Stimulated activated CD4-positive, alpha-beta T cell treated with anti-CD3 and anti-CD28 coated beads, Interleukin-15, amount 100 ng/mL, for 24 hours (primary cell): ENCODE measurements at places on chromosomes 3 and 15.

DNA sequence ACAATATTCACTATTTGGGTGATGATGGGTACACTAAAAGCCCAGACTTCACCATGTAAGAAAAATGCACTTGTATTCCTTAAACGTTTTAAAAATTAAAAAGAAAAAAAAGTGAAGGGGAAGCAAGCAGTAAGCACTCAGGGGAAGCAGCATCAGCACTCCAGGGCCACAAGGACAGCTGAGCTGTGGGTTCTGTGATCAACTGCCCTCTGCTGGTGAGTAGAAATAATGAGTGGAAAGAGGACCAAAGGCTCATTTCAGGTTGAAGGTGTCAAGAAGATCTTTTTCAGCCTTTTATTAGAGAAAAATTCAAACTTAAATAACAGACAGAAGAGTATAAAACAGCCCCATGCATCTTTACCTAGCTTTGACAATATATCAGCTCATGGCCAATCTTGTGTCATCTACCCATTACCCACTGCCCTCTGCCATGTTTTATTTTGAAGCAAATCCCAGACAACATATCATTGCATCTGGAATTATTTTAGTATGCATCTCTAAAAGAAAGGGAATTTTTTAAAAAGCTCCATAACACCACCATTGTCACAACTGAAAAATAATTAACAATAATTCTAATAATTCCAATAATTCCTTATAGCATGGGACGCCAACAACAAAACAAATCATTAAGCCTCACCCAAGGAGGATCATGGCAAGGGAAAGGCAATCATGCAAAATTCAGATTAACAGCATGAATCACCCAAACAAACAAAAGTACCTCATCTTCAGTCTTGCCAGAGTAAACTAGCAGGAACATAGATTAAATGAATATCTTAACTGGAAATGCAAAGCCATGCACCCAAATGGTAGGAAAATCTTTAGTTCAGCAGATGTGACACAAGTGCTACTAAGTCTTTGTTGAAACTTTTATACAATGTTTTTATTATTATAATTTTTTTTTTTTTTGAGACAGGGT, 42.5 kb downstream of the TAMM41 start:
- peak; percentile 32 for DNase-seq

DNA sequence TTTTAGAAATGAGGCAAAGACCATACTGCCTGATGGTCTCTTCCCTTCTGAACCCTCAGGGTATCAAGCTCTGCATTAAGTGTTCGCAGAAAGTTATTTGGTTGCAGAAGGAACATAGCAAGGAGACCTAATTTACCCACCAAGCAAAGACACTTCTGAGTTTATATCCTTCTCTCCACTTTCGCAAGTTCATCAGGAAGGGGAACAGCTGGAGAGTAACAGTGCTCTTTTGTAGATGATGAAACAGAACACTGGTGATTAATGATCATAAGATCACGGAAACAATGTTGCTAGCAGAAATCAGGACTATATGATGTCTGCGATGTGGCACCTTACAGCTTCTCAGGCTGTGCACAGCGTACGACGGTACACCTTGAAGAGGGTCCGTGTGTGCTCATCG, 62.1 kb downstream of the NCEH1 start:
- no peak for DNase-seq

DNA sequence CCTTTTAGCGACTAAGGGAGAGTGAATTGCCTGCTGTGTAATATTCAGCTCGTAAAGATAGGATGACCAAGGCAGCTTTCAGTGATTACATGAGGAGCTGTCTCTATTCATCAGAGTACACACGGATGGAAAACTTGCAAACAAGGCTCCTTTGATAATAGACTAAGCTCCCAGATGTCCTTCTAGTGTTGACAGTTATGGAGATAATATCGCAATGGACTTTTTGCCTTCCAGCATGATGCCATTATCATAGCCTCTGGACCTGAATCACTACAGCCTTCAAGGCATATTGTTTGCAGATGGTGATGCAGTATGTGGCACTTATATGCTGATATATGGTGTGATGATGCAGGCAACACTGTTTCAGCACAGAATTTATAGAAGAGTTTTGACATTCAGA, 93.9 kb downstream of the ECT2 start:
- DNase-seq = no peak

- no peak for DNase-seq
Observed at GRCh38 chr3:141386611-141387111, 18.4 kb downstream of the ZBTB38 start.

- no peak for DNase-seq
Observed at GRCh38 chr15:48695088-48695826, 49.7 kb upstream of the FBN1 start.

DNA sequence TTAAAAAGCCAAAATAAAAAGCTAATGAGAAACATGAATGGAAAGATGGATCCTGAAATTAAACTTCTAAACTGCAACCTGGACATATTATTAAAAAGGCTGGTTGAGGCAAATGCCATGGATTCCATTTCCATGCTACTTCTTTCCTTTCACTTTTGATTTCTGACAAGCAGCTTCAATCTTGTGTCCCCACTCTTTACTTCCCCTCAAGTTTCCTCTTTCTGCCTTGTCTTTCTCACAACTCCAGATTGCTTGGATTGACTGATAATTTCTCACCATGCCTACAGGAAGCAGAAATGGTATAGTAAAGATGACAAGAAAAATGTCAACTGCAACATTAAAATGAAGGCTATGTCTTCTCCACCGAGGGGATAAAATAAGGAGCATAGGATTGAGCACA, 1136.7 kb downstream of the TUSC7 start:
- DNase-seq = no peak

- no peak for DNase-seq
Observed at GRCh38 chr15:89566181-89566580, 9.1 kb upstream of the TICRR start.

- no peak for DNase-seq
Observed at GRCh38 chr15:58616171-58616570, 133.3 kb downstream of the ADAM10 start.

DNA sequence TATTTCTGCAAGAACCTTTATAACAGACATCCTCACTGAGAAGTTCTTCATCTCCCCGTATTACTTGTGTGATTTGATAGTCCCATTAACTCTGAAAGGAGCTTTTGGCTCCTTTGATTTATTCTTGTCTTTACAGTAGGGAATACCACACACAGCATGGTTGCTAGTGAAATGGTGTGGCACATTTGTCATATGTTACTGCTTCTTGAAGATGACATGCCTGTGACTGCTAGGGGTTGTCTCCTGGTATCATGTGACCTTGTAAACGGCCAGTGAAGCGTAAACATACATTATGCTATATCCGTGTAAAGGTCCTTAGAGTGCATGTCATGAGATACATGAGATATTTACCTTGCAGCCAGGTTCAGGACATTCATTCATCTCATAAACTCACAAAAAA, 197.9 kb downstream of the RYR3 start:
- DNase-seq = no peak

DNA sequence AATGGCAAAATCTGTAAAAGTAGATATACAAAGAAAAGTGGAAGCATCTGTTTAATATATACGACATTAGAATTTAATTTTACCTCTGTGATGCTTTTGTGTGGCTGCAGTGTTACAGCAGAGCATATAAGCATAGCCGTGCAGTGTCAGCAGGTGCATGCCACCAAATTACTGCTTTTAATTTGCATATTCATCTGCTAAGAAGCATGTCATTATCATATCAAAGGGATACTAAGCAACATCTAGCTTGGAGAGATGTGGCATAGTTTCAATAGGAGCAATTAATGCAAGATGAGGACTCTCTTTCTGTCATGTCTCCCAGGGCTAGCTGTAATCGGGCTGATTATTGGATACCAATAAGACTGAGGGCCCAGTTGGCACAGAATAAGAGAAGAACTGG, 214.4 kb upstream of the SOX2 start:
- DNase-seq = no peak

DNA sequence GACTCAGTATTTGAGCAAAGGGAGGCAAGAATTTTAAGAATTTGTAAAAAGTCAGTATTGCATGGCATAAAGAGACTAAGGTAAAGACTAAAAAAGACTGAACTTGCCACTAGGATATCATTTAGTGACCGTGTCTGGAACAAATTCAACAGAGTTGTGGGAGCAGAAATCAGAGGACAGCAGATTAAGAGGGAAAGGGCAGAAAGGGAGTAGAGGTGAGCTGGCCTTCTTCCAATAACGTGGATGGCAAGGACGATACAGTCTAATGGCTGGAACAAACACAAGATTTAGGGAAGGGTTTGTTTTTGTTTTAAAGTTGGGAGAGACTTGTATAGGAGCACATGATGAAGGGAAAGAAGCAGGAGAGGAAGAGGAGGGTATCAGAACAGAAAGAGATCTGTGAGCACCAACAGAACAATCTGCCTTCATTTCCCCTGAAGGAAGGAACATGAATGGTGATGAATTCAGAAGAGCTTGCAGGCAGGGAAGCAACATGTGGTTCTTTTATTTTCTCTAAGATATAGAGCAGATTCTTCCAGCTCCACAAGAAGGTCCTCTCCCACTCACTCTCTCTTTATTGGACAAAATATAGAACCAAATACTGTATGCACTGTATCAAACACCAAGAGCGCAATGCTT, 8.6 kb downstream of the VGLL4 start:
- DNase-seq = no peak

DNA sequence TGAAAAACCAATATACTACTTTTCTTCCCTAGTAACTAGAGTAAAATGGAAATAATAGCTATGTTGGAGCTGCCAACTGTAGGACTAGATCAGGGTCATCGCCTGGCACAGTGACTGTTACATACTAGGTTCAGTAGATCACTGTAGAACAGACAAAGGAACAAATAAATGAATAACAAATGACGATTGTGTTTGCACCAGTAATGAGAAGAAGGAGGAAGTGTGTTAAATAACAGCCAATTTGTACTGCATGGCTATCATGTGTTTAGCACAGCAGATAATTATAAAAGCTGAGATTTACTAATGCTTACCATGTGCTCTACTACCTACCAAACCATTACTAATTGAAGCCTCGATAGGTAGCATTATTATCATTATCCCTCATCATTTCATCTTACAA, 85.3 kb upstream of the FXR1 start:
- DNase-seq = no peak

DNA sequence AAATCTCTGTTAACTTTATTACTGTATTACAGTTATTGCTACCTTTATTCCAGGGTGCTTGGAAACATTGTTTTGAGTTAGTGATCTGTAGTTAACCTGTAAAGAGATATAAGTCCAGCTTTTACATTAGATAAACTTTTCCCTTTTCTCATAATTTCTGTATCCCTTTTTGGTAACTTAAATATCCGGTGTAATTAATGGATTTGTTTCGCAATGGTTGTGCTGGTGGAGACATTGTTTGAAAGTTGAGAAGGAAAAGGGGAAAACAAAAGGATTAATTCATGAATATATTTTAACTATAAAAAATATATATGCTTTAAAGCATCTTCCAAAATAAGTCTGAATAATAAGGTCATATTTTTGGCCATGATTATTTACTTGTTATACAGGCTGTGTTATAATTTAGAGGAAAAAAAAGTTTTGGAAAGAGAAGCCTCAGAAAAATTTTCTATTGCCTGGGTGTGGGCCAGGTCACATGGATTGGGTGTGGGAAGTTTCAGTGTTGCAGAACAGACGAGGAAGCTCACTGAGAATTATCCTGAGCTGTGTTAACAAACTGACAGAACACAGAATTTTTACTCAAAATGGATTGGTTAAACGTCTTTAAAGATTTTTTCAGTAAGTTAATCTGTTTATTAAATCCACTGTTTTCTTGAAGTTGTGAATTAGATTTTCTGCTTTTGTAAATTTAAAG, 27.7 kb upstream of the IL20RB start:
- no peak for DNase-seq

DNA sequence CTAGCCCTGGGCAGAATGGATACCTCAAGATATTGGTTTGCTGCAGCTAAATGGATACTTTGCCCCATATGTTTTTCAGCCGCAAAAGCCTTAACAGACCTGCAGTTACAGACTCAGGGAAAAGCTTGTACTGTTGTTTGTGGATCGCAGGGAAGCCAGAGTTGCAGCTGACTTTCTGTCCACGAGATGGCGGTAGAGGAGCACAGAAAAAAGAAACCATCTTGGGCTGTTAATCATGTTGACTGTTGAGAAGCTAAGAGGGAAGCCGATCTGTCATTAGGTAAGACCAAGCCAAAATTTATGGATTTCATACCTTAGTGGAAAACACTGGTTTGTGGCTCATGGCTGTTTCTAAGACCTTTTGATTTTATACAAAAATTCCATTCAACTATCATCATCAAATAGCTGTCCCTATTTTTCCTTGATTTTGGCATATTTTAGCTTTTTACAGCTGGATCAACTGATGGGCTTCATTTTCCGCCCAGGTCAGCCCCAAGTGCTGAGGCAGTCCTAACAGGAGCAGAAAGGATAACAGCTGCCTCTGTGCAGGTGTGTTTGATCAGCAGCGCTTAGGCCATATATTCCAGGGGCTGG, 205.7 kb upstream of the ZPLD1 start:
- DNase-seq = peak; percentile 79

DNA sequence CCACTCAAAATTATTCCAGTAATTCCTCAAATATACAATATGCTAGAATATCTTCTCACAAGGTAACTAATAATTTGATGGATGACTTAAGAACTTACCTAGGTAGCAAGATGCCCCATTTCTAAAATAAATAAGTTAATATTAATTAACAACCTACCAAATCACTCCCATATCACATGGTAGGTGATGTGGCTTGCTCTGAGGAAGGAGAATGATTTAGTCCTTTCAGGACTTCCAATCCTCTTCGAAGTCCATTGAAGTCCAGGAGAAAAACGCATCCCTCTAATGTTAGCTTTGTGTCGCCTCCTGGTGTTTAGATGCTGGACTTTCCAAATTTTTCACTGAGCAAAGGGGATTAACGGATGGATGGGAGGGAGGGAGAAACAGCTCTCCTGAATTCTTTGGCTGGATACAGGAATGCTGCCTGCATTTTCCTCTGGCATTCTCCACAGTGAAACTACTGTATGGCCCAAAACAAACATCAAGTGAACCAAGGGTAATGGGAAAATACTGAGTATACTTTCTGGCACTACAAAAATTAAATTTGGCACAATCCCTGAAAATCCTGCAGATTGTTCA, 58.6 kb downstream of the PRICKLE2 start:
- DNase-seq = no peak

GRCh38 chr3:172550347-172550943, 27.2 kb upstream of the TNFSF10 start:
- peak; percentile 87 for DNase-seq

DNA sequence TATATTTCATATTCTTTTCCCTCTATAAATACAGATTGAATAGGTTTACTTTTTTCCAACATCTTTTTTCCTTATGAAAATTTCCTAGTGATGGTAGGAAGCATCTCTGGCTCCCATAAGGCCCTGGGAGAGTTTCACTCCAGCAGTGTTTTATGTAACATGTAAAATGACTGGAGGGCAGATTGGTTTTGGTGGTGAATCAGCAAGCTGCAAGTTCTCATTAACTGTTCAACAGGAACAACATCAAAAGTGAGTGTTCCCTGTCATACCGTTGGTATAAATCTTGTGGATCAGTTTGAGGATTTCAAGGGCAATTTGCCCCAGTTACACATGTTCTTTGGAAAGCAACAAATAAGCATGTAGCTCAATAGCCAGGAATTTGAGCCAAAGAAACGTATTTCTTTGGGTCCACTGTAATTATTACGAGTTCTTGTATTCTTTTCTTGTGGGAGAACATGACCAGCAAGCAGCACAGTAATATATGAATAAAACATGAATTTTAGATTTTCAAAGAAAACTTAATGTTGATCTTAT, 345.7 kb downstream of the SV2B start:
- no peak for DNase-seq
